ENCODE measurements at places on chromosomes 11 and 22.

GRCh38 chr11:126146454-126147192 is 64.8 kb downstream of the RPUSD4 start:
- DNase-seq, result no peak

DNA sequence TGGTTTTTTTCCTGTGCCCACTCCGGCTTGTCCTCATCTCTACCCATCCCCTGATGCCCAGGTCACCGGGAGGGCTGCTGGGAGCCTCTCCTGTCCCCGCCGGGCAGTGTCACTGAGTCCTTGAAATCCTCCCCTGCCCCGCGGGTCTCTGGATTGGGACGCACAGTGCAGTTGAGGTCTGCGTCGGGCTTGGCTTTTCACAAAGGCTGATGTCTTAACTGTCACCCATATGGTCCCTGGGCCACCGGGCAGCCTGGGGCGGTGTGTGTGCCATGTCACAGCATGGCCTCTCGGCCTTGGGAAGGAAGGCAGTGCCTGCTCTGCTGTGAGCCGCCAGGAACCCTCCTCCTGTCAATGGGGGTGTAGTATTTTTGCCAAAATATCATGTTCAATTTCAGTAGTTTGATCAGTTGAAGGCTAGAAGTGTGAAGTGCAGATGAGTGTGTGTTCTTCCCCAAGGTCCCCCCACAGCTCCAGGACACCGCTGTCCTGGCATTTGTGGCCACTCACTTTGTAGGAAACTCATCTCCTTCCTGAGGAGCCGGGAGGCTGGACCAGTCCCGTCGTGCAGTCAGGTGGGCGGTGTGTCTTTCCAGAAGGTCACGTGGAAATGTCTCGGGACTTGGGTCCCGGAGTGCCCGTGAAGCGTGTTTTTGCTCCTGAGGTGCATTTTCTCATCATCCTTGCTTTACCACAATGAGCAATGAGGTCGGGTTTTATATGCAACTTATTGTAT is 37.6 kb downstream of the CTTN start:
- DNase-seq, result no peak

GRCh38 chr11:61879152-61879551 is 12.2 kb downstream of the FADS3 start:
- DNase-seq, result no peak

GRCh38 chr22:46008291-46008690 is 31.3 kb upstream of the WNT7B start:
- DNase-seq, result no peak

- DNase-seq, result no peak
These were observed 5.9 kb downstream of the TREH start for GRCh38 chr11:118673361-118674081.

- DNase-seq, result no peak
These were observed 25.8 kb downstream of the KCNC1 start for GRCh38 chr11:17760102-17761029.

DNA sequence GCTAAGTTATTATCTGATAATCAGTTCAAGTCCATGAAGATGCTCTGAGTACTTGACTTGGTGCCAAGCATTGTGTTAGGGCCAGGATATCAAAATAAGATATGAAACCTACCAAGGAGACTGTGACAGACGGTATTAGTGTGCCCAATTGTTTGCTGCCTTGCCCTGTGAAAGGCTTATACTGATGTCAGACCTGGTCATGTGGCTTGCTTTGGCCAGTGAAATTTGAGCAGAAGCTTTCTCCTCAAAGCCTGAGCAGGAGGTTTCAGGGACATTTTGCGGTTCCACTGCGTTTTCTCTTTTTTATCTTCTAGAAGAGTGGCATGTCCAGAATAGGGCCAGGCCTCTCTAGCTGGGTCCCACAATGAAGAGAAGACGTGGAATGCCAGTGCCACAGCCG is 15.8 kb upstream of the PKNOX2 start:
- DNase-seq, result no peak

Data from activated CD4-positive, CD25-positive, alpha-beta regulatory T cell (primary cell).